ENCODE measurements at places on chromosomes 5 and 9.

GRCh38 chr5:149796030-149796429, 65.9 kb downstream of the PPARGC1B start:
- no peak for DNase-seq

- peak; percentile 20 for DNase-seq
Measured at GRCh38 chr9:100352201-100352726, 478 bp downstream of the TEX10 start.

DNA sequence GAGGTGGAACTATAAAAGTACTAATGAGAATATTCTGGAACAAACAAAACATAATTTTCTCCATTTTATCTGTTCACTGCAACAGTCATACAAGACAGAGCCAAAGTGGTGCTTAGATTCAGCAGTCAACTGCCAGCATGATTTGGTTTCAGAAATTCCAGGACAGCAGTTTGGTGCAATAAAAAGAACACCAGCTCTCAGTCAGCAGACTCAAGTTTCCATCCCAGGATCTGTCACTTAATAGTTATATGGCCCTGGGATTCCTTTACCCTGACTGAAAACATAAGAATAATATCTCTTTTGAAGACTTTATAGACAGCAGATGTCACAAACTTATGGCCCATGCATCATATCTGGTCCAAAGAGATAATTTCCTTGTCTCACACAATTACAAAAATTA, 92.8 kb upstream of the RASEF start:
- DNase-seq: no peak

GRCh38 chr5:145737578-145737977, 97.6 kb downstream of the PRELID2 start:
- DNase-seq: no peak

GRCh38 chr5:113487781-113488644, at the start of gene MCC:
Gene MCC (minus strand): TSS chr5:113488453.
- DNase-seq: peak; percentile 66

DNA sequence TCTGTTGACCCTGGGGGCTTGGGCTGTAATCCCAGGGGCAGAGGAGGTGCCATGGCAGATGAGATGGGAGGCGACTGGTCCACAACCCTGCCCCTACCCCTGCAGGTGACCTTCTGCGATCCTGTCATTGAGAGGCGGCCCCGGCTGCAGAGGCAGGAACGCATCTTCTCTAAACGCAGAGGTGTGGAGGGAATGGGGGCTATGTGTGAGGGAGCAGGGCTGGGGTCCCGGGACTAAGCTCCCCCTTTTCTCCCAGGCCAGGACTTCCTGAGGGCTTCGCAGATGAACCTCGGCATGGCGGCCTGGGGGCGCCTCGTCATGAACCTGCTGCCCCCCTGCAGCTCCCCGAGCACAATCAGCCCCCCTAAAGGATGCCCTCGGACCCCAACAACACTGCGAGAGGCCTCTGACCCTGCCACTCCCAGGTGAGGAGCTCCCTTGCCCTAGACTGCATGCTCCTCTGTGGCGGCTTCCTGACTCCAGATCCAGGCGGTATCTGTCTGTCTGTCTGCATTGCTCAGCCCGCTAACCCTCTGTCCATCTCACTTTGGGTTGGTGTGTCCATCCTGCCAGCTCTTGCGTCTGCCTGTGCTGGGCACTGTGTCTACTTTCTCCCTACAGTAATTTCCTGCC, 9.9 kb downstream of the ZDHHC12 start:
- no peak for DNase-seq

DNA sequence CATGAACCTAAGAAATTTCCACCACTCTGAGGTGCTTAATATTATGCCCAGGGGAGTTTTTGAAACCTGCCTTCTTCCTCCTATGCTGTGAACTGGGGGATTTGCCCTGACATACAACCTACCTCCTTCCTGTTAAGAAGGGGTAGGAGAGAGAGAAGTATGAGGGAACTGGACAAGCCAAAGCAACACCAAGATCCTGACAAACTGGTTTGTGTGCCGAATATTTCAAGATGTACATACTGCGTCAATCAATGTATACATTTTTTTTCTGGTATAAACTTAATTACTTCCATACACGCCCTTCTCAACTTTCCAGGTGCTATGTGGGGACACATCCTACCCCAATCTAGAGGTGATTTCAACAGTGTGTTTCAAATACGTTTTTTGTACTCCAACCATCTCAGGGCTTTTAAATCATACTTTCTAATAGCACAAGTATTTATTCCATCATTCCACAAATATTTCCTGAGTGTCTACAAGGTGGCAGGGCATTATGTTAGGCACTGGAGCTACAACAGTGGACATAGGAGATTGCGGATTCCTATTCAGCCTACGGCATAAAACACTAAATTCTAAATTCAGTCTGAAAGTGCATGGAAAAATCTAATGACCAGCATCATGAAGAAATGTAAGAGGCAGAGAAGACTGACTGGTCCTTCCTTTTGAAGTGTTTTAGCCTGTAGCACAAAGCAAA, 70.1 kb upstream of the IFNK start:
- no peak for DNase-seq

- DNase-seq: no peak
Measured at GRCh38 chr9:131534721-131535237, 3.7 kb upstream of the UCK1 start.

GRCh38 chr9:16120231-16120641, 567.4 kb downstream of the CCDC171 start:
- DNase-seq: no peak

Measured in dorsolateral prefrontal cortex (tissue), 122 donors.